ENCODE measurements at places on chromosomes 11 and 22.

- DNase-seq: peak; percentile 83
Observed at GRCh38 chr11:57568330-57568766, 876 bp upstream of the UBE2L6 start.

DNA sequence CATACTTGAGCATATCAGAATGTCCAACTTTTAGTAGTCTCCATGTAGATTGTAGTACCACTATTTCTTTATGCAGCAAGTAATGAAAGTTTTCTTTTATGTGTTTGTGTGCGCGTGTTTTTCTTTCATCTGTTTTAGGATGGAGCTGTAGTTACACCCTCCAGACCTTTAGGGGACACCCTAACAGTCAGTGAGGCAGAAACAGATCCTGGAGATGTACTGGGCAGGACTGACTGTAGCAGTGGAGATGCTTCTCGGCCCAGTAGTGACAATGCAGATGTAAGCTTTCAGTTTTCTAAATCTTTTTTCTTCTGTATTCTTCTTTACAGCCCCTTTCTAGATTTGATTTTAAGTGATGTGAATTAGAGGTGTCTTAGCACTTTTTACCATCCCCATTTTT lies 79.9 kb upstream of the GRIK4 start:
- no peak for DNase-seq

DNA sequence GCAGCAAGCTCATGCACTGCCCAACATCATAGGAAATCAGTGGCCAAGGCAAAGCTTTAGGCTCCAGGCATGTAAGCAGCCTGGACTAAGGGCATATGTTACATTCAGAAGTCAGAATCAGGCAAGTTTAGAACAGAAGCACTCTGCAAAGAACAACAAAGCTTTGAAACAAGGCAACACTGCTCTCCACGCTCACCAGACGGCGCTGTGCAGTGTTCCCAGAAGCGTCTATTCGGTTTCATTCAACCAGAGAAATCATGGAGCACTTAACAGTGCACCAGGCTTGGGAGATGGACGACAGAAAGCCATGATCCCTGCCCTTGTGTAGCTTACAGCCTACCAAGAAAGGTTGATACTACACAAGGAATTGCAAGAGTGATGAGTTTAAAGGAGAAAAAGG lies 555.8 kb downstream of the BUD13 start:
- peak; percentile 4 for DNase-seq

DNA sequence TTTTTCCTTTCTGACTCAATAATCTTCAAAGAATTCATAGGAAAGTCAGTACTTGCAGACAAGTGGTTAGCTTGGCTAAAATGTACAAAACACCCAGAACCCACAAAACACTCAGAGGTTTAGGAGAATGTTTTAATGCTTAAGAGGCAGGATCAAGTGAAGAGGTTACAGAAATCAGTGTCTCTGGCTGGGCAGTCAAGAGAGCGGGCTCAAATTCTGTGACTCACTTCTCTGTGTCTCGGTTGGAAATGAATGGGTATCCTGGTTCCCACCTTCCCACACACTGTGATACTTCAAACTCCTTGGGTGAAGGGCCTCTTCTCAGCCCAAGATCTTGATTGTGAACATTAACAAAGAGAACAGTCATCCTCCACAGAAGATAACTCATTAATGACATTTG lies 3.8 kb downstream of the MPEG1 start:
- peak; percentile 23 for DNase-seq

DNA sequence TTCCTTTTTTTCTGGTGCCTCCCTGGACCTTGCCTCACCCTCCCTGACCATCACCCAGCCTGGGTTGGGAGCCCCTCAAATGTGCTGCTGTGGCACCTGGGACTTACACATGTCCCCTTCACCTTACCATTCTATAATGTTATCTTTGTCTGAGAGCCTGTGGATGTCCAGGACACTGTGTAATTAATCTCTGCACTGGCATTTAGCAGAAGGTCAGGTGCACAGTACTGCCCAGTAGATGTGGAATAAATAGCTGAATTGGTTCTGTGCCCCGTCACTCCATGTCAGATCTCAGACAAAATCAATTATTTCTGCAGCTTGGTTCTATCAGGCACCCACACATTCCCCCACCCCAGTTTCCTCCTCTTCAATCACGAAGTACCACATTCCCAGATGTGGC lies 19.9 kb upstream of the DKK3 start:
- DNase-seq: no peak

- no peak for DNase-seq
Observed at GRCh38 chr11:58574881-58575280, 775 bp downstream of the LPXN start.

DNA sequence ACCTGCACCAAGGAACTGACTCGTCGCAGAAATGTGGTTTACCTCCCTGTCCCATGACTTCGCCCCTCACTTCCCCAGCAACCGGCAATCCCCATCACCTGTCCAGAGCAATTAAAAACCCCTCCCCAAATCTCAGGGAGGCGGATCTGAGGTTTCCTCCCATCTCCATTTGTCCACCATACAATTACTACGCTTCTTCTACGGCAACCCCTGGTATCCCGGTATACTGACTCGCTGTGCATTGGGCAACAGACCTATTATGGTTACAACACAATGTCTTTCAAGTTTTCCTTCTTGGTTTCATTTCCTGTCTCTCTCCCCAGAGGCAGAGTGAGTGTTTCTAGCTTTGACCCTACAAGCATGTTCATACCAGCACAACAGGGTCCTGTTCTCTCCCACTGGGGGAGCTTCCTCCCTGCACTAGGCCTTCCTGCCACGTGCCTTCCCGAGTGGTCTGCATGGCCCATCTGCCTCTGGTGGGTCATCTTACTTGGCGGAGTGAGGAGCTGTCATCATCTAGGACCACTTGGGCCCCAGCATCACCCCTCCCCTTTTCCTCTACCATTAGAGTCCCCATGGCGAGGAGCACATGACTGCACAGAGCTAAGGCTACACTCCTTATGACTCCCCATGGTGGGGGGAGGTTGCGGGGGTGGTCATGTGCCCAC lies 30.3 kb upstream of the NAP1L4 start:
- DNase-seq: no peak

DNA sequence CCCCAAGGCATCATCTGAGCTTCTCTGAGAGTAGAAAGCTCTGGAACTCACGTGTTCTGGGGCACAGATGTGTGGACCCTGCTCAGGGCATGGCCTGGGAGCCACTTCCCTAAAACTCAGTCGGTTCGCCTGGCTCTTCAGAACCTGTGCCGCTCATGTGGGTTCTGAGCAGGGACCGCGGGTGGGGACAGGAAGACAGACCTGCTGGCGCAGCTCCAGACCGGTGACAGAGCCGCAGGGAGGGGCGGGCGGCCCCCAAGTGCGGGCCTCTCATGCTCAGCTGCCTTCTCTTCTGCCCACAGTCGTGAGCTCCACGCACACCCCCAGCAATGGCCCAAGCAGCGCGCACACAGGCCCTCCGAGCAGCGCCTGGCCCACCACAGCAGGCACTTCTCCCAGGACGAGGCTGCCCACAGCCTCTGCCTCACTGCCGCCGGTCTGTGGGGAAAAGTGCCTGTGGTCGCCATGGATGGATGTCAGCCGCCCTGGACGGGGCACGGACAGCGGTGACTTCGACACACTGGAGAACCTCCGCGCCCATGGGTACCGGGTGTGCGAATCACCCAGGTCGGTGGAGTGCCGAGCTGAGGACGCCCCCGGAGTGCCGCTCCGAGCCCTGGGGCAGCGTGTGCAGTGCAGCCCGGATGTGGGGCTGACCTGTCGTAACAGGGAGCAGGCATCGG lies 24.2 kb downstream of the MUC5AC start:
- DNase-seq: no peak

DNA sequence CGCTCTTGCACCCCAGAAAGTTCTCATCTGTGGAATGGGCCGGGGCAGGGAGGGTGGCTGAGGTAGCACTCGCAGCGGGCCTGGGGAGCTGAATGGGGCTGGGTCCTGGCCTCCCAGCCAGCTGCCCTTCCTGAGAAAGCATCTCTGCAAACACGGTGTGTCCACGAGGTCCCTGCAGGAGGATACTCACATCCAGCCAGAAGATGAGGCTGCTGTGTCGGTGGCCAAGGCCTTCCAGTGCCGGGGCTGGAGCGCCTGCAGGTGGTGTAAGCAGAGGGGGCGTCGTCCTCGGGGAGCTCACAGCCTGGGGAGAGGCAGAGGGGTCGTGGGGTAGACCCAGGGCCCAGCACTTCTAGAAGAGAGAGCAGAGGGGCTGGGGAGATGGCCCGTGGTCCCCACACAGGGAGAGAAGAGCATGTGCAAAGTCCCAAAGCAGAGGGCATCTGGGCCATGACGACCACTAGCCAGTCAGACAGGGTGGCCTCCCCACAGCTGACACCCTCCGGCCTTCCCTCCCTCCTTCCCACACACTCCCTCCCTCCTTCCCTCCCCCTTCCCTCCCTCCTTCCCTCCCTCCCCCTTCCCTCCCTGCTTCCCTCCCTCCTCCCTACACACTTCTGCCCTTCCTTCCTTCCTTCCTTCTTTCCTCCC lies 97.9 kb downstream of the WNT7B start:
- DNase-seq: no peak

DNA sequence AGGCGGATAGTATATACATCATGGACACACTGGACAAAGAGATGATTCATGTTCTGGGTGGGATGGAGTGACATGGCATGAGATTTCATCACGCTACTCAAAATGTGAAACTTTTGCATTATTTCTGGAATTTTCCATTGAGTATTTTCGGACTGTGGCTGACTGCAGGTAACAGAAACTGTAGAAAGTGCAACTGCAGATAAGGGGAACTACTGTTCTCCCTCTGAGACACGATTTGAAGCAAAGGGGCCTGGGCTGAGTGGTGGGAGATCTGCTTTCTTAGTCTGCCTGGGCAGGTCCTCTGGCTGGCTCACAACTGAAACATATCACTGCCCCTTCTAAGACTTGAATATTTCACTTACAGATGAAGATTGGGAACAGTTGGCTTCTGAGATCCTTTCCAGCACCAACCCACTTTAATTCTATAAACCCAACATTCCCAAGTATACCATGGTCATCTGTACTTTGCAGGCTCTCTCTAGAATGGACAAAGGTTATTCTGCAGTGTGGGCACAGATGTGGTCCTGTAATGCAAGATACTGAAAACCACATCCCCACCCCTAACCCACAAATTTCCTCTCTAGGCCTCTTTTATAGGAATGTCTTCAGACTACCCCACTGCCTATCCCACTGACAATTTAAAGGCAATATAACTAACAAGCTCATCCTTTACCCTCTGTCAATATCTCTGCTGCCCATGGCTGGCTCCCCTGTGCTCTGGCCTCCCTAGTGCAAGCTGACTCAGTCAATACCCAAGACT lies 121.1 kb downstream of the KCNC1 start:
- DNase-seq: no peak

DNA sequence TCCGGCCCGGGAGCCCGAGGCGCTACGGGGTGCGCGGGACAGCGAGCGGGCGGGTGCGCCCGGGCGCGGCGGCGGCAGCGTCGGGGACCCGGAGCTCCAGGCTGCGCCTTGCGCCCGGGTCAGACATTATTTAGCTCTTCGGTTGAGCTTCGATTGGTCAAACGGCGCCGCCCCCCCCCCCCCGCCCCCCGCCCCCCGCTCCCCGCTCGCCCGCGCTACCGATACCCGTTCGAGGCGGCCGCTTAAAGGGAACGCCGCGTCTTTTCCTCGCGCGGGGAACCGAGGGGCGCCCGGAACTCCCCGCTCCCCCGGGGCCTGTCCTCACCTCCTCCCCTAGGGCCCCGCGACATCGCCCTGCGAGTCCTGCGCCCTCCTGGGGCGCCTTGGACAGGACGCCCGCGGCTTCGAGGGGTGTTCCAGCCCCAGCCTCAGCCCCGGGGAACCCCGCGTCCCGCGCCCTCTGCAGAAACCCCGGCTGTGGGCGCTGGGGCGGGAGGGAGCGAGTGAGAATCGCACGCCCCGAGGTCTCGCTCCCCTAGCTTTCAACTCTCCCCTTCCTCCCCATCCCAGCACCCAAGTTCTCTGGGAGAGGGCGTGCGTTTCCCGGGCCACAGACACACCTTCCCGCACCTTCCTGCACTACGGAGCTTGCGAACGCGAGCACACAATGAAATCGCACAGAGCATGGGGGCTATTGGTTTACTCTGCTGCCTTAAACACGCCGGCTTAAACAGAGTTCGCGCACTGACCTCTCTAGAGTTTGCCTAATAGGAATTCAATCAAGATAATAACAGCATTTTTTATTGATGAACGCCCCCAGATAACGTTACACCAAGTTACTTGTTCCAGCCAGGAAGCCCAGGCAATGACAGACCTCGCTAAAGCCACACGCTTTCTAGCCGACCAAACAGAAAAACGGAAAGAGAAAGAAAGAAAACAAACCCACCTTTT lies at the start of gene BDNF:
Gene BDNF, minus strand, starts transcription at position 105 of the 951 bp plus-strand sequence. CDS start 41,891 bp downstream, outside the sequence.
- DNase-seq: no peak

DNA sequence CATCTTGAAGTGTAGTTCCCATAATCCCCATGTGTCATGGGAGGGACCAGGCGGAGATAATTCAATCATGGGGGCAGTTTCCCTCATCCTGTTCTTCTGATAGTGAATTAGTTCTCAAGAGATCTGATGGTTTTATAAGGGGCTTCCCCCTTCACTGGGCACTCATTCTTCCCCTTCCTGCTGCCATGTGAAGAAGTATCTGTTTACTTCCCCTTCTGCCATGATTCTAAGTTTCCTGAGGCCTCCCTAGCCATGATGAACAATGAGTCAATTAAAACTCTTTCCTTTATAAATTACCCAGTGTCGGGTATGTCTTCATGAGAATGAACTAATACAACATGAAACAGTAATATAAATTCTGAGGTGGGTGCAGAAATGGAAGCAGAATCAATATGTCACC lies 12.1 kb upstream of the SPTBN2 start:
- no peak for DNase-seq

DNA sequence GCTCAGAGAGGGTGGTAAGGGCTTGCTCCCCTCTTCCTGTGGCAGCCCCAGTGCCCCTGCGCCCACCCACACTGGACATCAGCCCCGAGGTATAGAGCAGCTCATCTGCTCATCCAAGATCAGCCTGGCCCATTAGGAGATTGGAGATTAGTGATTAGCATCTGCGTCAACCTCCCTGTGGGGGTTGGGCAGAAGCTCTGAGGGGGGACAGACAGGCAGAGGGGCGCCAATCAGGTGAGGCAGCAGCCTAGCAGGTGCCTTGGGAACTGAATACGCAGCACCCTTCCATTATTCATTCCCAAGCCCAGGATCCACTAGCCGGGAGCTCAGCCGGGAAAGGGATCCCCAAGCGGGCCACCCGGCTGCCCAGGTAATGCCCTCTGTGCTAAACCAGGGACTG lies 11.0 kb downstream of the SMTN start:
- DNase-seq: no peak

DNA sequence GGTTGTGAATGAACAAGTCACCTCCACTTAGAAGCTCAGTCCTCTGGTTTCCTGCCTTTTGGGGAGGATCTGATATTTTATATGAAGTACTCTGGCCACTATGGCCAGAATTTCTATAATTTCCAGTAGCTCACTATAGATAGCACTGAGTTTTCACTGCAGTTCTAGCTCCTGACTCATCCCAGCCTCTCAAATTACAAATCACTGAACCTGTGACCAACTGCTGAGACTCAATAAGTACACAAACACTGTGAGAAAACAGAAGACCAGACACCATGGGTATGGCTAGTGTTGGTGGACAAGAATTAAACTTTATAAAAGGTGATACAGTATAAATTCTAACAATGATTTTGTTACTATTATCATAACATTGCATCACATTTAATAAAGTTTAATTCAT lies 47.1 kb upstream of the UCP3 start:
- no peak for DNase-seq
